ENCODE measurements at places on chromosomes 2 and 18.

- no peak for DNase-seq
These were observed 161.9 kb upstream of the DAPL1 start for GRCh38 chr2:158633261-158633660.

- no peak for DNase-seq
These were observed 138.7 kb upstream of the CCDC150 start for GRCh38 chr2:196500686-196501431.

DNA sequence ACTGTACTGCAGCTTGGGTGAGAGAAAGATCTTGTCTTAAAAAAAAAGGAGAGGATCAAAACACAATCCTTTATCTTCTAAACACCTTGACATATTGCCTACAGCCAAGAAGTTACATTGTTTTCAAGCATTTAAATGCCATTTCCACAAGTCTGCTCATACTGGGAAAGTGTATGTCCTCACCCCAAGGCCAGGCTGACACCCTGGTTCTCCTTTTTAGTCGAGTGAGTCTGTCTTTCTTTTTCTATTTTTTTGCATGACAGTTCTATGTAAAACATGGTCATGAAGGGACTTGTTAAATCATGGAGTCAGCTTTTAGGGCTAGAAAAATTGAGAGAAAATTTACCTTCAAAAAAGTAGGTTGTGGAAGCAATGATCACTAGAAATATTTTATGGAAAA, 233.3 kb downstream of the FAM210A start:
- no peak for DNase-seq

- DNase-seq, result no peak
These were observed 462.1 kb downstream of the TDRD15 start for GRCh38 chr2:21585881-21586280.

- no peak for DNase-seq
These were observed 36.3 kb downstream of the PREPL start for GRCh38 chr2:44324971-44325426.

- DNase-seq, result no peak
These were observed 786.3 kb downstream of the SOCS6 start for GRCh38 chr18:71075147-71075546.

GRCh38 chr2:195509551-195509950, 147.5 kb upstream of the SLC39A10 start:
- no peak for DNase-seq

DNA sequence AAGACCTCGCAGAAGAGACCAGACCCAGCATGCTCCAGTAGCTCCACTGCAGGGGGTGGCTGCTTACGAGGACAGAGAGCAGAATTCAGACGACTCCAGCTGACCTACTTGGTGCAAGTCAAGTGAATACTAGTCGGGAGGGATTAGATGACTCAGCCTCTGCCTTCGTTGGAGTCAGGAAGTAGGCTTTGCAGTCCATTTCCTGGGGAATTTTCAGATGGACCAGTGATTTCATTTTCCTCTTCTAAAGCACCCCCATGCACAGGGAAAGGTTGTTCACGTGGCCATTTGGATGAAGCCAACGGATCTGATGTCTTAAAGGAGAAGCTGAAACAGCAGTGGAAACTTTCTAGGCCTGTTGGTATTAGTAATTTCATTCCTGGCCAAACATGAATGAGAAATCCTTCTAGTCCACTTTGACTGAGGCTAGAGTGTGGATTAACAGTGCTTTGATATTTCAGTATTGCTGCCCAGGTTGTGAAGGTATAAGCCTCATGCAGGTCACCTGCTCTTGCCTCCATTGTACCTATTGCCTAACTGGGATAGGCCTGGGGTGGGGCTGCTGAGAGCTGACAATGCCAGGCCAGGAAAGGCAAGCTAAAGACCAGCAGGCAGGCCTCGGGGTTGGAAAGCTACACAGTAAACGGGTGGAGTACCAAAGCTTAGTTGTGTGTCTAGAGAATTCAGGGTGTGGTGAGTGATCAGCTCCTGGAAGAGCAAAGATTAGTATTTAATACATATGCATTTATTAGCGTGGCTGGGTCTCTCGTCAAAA, 117.6 kb upstream of the FOSL2 start:
- DNase-seq, result no peak

GRCh38 chr2:201831469-201831868, 25.1 kb downstream of the CDK15 start:
- no peak for DNase-seq

DNA sequence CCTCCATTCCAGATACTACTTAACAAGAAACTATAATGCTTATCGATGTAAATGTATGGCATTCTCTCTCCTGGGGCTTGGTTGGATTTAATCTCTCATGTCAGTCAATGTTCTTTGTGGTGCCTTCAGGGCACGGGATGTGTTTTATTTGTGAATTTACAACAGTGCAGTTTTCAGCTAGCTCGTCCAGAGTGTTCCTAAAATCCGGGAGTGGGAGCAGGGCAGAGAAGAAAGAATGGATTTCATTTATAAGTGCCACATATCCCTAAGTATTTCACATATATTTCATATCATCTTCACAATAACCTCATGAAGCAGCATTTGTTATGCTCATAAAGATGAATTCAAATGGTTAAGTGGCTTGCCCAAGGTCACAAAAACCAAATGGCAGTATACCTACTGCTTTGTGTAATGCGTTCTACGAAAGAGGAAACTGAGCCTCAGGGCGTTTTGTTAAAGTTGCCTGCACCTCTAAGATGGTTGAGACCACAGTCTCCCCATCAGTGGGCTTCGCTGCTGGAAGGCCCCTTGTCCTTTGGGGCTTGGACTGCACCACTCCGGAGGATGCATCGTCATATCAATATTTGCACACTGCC, 134.7 kb upstream of the MGAT5 start:
- no peak for DNase-seq

GRCh38 chr2:28986429-28986828, 5.3 kb downstream of the TOGARAM2 start:
- no peak for DNase-seq

DNA sequence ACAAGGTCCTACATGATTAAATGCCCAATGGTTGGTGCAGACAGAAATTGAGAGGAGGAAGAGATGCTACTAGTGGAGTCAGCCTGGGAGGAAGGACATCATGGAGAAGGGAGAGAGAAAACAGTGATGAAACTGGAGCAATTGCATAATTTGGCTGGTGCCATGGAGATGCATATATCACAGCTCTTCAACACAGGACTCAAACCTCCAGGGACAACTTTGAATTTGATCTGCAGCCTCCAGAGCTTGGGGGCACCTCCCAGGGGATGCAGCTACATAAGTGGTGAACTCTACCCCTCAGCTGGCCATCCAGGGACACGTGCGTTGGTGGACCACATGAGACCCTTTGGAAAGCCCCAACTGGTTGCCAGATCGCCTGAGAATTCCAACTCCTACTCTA, 80.4 kb downstream of the CTAGE1 start:
- DNase-seq, result no peak

GRCh38 chr2:134207589-134208209, 46.2 kb upstream of the MGAT5 start:
- DNase-seq, result peak; percentile 25

DNA sequence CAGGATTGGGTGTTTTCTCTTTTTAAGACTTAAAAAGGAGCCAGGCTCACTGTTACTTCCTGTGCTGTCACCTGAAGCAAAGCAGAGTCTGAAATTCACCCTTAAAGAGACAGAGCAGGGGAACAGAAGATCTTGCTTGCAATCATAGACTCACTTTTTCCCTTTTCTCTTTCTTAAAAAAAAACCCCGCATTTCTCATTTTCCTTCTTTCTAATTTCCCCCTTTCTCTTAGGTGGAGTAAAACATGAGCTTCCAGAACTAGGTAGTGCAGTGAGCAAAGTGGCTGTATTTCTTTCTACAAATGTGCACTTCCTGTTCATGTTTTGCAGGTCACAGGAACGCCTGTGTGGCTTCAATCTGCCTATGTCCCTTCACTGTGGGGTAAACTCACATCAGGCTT, 381.2 kb downstream of the LPIN1 start:
- DNase-seq, result no peak

- DNase-seq, result no peak
These were observed 70.5 kb downstream of the CEP192 start for GRCh38 chr18:13061630-13062189.

DNA sequence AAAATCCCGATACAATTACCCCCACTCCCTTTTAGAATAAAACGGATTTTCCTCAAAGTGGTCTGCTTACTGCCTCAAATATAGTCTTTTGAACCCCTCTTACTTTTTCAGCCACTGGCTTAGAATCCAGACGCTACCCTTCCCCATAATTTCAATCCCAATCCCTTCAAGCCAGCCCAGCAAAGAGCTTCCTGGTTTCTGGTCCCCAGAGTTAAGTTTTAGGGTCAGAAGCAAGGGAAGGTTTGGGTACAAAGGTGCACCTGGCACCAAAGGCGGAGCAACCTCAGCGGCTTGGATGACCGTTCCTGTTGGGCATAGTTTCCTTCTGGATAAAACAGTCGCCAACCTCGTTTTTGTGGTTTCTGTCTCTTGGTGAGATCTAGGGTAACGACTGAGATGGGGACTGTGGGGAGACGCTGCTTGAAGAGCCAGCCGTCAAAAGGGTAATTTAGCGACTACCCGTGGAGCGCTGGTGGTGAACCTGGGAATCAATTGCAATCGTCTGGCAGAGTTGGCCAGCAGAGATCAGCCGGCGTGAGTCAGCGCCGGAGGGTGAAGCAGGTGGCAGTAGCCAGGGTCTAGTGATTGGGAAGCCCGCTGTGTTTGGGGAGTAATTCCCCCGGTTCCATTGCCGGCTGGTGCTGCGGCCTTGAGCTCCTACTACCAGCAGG, 1.6 kb downstream of the FEV start:
- DNase-seq, result peak; percentile 34

GRCh38 chr2:226712941-226713340, 86.7 kb downstream of the IRS1 start:
- no peak for DNase-seq

- DNase-seq, result no peak
These were observed 571.5 kb downstream of the STK39 start for GRCh38 chr2:167675906-167676305.

- DNase-seq, result peak; percentile 10
These were observed 26.9 kb upstream of the DNMT3A start for GRCh38 chr2:25368660-25369059.

GRCh38 chr2:147442816-147443215, 402.0 kb upstream of the ACVR2A start:
- DNase-seq, result no peak

GRCh38 chr2:29080886-29081743, 6.8 kb upstream of the PCARE start:
- DNase-seq, result no peak

DNA sequence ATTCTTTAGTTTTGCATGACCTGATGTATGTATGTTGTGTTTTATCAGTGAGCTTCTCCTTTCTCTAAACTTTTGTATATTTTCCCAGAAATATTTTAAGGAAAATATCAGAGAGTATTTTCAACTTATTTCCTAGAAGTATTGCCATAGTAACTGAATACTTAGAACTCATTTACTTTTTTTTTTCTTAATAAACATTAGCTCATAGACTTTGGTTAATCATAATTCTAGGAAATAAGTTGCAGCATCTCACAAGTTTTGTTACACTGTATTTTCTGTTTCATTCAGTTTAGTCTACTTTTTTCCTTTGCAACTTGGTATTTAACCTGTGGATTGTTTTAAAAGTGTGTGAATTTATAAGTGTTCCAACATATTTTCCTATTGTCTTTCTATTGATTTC, 27.5 kb downstream of the SMCHD1 start:
- DNase-seq, result no peak

GRCh38 chr18:10142496-10143160, 228.8 kb downstream of the VAPA start:
- no peak for DNase-seq

DNA sequence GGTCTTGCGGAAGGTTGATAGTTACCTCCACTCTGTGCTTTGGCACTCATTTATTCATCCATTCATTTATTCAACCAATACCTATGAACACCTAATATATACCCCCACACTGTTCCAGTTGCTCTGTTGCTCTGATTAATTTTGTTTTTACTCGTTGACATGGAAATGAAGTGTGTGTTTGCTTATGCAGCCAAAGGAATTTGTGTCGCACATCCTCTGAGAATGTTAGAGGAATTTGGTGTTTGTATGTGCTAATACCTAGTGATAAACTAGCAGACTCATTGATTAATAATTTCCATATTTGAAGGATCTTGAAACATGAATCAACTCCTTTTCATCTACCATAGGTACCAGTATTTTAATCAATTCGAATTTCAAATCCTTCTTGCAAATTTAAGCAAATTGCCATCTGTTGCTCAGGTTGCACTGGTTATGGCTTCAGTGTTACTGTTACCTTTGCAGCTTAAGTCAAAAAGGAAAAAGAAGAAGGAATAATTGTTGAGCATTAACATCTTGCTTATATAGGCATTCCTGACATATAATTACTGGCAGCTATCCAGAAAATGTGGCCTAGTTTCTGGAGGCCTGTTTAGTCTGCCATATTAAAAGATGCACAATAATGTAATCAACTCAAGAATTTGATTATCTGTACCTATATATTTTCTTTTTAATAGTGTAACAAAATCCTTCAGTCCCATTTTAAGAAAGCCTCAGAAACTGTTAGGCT, 25.7 kb upstream of the CRIM1 start:
- DNase-seq, result peak; percentile 61

DNA sequence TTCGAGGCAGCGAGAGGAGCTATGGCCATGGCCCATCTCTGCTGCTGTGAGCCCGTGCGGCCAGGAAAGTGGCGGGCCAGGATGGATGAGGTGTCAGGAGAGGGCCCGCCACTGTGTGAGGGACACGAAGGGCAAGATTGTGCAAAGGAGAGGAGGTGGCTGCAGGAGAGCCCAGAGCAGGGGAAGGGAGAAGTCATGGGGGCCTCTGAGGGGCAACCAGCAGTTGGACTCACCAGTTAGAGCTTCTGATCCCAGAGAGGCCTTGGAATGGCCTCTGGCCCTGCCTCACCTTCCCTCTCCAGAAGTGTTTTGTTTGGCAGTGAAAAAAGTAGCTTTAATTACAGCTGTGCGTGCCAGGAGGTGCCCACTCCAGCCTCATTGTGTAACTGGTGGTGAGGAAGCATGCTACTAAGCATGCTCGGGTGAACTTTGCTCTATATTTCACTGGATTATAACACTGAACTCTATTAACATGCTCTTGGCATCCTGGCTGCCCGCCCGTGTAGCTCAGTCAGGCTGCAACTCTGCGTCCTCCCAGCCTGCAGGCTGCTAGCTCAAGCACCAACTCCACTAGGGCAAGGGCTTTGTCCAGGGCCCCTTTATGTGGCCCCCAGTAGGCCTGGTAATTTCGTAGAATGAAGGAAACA, 34.2 kb downstream of the IMPA2 start:
- peak; percentile 93 for DNase-seq

GRCh38 chr18:58398648-58399398, 230.1 kb downstream of the ALPK2 start:
- DNase-seq, result no peak

Measured in kidney (tissue), 22 donors.